ENCODE measurements at places on chromosomes 7 and 10.

GRCh38 chr7:158706273-158706704 is 1.7 kb upstream of the NCAPG2 start:
- no peak for DNase-seq

GRCh38 chr10:123864923-123865322 is 26.7 kb downstream of the CPXM2 start:
- no peak for DNase-seq

DNA sequence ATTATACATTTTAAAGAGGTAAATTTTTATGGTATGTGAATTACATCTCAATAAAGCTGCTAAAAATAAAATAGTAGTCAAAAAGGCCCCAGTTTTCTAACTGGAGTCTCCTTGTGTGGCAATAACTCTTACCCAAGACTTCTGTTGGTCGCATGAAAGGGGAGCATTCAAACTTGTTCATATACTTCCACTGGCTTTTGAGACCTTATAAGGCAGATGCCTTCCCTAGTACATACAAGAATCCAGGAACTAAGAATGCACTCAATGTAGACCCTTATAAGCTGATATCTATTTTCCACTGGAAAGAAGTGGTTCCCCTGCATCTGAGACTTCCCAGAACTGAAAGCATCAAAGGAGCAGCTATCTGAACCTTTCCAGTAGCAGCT is 13.0 kb downstream of the BCAP29 start:
- DNase-seq = no peak

DNA sequence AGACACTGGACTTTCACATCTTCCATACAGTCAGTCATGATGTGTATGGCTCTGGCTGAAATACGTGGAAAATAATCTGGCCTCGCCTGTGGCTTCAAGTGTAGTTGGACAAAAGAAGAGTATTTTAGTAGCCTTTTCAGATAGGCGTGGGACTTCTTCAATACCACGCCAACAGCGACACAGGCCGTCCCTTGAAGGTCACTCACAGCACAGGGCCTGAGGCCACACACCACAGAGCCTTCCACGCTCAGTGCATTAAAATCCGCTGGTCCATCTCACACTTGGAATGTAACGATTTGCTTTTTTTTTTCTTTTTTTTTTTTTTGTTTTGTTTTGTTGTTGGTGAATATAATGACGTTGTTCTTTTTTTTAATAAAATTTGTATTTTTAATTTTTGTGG is 51.8 kb upstream of the SUN1 start:
- DNase-seq = no peak

DNA sequence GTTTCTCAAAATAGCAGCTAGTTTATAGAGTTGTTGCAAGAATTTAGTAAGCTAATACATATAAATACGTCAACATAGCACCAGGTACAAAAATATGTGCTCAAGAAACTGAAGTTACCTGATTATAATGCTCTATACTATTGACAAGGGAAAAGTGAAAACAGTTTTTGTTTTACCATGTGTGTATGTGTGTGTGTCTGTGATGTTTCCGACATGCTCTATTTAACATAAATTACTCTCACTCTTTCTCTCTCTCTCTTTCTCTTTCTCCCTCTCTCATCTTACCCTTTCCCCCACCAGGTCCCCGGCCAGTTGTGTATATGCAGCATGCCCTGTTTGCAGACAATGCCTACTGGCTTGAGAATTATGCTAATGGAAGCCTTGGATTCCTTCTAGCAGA is 4.3 kb downstream of the LIPN start:
- no peak for DNase-seq

GRCh38 chr10:102542800-102543418 is 39.1 kb downstream of the SUFU start:
- DNase-seq = no peak

- DNase-seq = no peak
These were observed 149.2 kb upstream of the SEMA3D start for GRCh38 chr7:85336086-85336485.

- no peak for DNase-seq
These were observed 88.1 kb upstream of the CUX1 start for GRCh38 chr7:101729241-101729883.

Measured in NCI-H2081 treated with DMSO at 0.1 percent for 48 hours (cell line).